ENCODE measurements at places on chromosomes 3 and 15.

GRCh38 chr3:98702166-98702565, 61.0 kb upstream of the ST3GAL6 start:
- no peak for DNase-seq

DNA sequence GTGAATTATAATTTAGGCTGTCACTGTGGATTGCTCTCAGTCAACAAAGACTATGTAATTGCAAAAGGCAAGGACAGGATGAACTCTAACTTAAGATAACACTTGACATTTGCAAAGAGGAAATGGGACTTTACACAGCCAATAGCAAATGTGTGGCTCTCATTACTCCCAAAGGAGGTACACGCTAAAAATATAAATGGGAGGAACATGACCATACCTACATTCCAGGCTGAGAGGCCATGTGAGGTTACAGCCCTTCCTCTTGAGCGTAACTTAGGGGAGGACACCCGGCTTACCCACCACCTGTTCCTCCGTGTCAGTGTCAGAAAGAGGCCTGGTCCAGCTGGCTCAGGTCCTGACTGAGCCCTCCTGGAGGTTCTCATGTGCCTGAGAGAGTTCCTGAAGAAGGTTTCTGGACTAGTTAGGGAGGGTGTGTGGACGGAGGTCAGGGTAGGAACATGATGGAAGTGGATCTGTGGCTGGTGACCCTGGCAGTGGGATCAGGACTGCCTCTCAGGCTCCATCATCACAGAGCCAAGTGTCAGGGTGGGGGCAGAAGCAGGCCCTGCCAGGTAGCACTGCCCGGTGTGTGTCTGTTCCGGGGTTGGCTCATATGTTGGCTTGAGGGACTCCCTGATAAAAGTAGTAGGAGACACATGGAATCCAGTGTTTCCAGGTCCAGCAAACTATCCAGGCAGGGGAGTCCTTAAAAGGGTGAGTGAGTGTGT, 7.9 kb downstream of the POPDC2 start:
- DNase-seq, result no peak

DNA sequence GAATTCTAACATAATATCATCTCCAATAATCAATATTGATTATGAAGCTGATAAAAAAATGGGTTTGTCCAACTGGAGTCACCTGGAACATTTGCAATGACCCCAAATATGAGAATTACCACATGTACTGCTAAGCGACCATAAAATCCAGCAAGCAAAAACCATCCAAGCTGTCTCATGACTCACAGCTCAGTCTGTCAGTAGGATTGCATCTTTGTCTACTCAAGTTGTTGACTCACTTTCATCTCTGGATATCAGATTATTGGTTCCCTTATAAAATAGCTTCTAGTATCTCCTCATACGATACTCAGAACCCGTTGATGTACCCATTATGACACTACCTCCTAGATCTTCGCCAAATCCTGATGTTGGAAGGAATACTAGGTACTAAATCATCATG, 209.8 kb upstream of the ATP11B start:
- no peak for DNase-seq

DNA sequence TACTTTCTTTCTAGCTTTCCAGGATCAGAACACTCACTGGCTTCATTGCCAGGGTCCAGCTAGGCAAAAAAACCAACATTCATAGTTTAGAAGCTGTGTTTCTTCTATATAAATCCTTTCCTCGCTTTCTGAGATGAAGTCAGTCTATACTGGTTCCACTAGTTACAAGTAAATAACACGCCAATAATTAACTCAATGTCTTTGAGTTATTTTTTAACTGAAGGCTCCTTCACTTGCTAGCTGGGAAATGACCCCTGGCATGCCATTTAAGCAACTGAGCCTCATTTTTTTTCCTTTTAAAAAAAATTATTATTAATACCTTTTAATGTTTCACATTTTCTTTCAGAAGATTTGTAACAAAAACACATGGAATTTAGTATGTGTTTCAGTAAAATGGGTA, 2.1 kb upstream of the CCDC174 start:
- DNase-seq, result no peak

DNA sequence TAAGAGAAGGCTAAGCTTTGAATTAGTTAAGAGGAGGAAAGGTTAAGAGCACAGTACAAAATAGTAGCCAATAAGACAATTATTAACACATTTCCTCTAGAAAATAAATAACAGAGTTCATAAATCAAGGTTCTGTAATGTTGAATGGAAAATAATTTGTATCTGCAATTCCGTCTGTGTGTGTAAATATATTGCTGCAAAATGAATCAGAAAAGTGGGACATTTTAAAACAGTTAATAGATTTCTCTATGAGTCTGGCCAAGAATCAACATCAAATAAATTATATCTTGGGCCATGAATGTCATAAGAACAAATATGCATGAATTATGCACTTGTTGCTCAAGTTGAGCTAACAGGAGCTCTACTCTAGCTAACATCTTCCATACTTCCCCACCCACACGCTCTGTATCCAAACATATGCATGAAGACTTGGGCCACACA, 14.2 kb upstream of the SUCNR1 start:
- no peak for DNase-seq

DNA sequence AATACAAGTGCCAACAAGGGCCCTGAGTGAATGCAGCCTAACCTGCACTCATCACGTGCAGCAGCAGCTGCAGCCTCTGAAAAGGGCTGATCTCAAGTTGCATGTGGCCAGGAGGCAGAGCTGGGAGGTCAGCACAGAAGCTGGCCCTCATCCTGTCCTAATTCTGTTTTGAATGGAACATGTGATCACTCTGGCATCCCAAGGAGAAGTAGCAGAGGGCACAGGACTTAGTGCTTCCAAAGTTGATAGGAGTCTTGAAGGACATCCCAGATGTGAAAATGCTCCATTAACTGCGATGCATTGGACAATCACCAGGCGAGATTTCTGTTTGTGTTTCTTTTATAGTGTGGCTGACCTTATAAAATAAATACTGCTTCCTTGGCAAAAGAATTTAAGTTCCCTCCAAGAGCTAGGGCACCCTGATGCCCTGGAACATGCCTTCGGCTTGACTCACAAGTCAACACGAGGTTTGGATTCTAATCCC, 31.6 kb upstream of the STAG1 start:
- no peak for DNase-seq

- DNase-seq, result no peak
These were observed 102.9 kb upstream of the ABHD17C start for GRCh38 chr15:80591938-80592825.

DNA sequence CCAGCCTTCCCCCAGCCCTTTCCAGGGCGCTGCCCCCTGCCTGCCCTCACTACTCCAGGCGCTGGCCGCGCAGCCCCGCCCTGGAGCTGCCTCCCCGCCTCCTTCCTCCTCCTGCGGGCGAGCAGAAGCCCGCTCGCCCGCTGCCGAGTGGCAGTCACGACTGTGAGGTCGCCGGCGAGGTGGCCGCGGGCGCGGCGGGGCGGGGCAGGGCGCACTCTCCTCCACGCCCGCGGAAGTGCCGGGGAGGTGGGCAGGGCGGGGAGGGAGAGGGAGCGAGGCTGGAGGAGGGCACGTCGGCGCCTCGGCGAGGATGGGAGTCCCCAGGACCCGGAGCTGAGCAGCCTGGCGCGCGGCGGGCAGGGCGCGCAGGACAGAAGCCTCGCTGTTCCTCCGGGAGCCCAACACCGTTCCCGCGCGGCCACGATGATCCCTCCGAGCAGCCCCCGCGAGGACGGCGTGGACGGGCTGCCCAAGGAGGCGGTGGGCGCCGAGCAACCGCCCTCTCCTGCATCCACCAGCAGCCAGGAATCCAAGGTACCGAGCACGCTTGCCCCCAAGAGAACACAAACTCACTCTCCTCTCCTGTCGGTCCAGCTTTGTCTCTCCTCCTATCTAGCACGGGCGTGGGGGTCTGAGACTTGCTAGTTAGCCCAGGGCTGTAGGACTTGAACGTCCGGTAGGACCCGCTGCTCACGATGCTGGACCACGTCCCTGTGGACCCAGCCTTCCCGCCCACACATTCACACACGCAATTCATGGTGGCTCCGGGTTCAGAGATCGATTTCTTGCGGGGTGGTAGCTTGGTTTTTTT, at the start of gene STAC:
Gene STAC (plus strand): TSS at position 284 of the 811 bp plus-strand sequence. CDS start 140 bp downstream, at position 424.
- no peak for DNase-seq

DNA sequence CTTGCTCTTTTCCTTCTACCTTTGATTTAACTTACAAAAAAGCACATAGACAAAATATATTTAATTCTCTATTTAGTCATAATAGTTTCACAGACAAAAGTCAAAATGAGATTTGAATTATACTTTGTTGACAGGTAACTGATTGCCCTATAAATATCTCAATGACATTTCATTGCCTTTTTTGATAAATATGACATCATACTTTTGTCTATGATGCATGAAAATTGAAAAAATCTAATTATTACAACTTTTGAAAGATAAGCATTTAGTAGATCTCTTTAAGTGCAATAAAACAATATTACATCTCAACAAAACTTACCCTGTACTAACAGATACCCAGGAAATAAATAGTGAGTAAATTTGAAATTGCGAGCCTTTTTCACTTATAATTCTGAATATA, 147.9 kb downstream of the SERPINI1 start:
- no peak for DNase-seq

GRCh38 chr3:195887670-195888069, 20.7 kb downstream of the TNK2 start:
- DNase-seq, result no peak

GRCh38 chr15:88069561-88069960, 187.0 kb downstream of the NTRK3 start:
- DNase-seq, result no peak

- DNase-seq, result no peak
These were observed 154.9 kb upstream of the ANKRD28 start for GRCh38 chr3:15952543-15953175.

DNA sequence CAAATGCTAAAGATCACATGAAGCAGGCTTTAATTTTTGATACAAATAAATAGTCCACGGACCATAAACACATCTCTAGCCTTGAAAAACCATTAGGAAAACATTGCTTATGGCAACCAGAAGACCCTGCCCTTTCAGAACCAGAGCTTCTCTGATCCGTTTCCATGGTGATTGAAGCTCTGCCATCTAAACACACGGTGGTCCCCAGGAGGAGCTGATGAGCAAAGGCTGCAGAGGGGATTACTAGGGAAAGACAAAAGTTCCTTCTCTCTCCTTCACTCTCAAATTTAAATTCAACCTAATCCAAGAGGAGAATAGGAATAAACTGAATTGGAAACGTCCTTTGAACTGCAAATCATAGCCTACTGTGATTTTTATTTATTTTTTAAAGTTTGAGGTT, 122.0 kb upstream of the ATP10A start:
- no peak for DNase-seq

- no peak for DNase-seq
These were observed 87.2 kb upstream of the TBL1XR1 start for GRCh38 chr3:177284383-177284881.

GRCh38 chr15:29862271-29862670, 40.0 kb upstream of the TJP1 start:
- no peak for DNase-seq

GRCh38 chr3:31132132-31132769, 237.8 kb upstream of the GADL1 start:
- no peak for DNase-seq

GRCh38 chr15:78422571-78423340, 15.3 kb upstream of the IREB2 start:
- peak; percentile 75 for DNase-seq

DNA sequence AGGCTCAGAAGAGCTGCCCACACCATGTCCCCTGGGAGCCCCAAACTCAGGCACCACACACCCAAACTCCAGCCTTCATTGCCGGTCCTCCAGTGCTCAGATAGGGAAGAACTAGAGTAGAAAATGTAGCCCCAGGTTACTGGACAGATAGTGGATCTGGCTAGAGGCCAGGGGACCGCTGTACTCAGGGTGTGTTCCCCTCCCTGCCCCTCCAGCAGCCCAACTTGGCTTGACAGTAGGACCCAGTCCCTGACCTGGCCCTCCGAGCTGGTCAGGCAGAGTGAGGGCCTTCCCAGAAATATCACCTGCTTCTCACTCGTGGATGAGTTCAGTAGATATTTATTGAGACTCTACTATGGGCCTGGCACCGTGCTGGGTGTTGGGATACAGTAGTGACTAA, 100.0 kb downstream of the CORO2B start:
- no peak for DNase-seq

DNA sequence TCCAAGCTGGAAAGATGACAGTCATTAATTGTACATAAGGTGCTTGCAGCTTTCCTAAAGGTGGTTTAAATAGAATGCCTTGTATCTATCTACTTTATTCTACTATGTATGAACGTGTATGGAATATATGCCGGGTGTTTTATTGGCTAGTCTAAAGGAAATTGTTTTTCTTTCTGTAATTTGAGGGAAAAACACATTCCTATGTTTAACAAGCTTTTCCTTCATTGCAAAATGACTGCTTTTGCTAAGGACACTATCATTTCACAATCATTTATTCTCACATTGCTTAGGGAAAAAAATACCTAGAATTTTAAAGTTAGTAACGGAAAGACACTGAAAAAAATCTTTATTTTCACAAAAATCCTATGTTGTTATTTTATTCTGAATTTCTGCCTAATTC, 141.7 kb downstream of the WDR76 start:
- no peak for DNase-seq

- no peak for DNase-seq
These were observed 57.5 kb upstream of the NANOGP8 start for GRCh38 chr15:35142578-35142977.

DNA sequence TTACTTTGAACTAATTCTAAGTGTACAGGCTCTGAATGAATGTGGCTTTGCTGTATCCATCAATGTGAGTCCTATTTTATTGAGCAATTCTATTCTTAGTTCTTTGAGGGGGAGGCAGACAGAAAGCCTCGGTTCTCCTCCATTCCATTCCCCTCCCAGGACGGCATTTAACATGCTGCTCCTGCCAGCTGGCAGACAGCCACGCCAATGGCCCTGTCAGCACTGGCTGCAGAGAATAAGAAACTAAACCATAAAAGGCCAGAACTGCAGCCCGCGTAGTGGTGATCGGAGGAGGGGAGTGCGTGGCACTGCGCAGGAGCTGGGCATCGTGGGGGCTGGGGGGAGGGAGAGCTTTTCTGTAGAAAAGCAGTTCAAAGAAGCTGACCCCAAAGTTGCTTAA, 76.0 kb upstream of the HACD2 start:
- DNase-seq, result no peak

DNA sequence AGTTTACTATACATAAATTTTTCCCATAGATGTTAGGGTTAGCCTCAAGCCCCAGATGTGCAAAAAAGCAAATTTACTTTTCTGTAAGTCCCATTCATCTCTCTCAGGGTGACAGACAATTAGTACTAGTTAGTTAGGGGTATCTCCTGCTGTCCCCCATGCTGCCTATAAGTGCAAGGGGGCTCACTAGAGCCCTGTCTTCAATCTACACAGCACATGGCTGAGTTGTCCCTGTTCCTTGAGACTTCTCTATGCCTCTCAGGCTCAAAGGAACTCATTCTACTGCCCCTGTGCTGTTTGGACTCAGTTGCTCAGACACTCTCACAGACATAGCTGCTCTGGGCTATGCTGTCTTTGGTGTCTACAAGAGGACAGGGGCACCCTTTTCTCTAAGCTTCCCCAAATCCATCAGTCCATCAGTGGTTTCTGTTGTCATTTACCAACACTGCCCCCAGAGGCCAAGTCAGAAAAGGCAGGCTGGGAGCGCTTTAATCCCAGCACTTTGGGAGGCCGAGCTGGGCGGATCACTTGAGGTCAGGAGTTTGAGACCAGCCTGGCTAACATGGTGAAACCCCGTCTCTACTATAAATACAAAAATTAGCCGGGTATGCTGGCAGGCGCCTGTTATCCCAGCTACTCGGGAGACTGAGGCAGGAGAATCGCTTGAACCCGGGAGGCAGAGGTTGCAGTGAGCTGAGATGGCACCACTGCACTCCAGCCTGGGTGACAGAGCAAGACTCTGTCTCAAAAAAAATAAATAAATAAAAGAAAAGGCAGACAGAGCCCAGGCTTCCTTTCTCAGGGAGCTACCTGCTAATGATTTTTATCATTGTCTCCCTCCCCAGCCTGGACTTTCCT, 31.4 kb upstream of the PRTG start:
- peak; percentile 10 for DNase-seq
